ENCODE measurements at places on chromosomes 2 and 18.

GRCh38 chr2:118830118-118830517 is 17.3 kb downstream of the EN1 start:
- DNase-seq = peak; percentile 53

DNA sequence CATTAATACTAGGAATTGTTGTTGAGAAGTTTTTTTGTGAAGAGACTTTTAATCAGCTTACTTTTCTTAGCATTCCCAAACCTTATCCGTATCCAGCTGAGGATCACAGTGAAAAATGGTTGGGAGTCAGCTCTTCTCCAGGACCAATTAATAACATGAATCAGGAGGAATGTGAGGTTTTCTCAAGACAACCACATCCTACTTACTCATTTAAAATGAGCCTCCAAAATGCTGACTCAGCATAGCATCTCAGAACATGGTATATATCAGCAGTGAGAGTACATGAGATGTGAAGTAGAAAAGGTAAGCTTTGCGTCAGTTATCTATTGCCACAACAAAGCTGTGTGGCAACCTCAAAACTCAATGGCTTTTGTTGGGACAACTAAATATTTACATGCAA is 140.3 kb downstream of the NRP2 start:
- no peak for DNase-seq

DNA sequence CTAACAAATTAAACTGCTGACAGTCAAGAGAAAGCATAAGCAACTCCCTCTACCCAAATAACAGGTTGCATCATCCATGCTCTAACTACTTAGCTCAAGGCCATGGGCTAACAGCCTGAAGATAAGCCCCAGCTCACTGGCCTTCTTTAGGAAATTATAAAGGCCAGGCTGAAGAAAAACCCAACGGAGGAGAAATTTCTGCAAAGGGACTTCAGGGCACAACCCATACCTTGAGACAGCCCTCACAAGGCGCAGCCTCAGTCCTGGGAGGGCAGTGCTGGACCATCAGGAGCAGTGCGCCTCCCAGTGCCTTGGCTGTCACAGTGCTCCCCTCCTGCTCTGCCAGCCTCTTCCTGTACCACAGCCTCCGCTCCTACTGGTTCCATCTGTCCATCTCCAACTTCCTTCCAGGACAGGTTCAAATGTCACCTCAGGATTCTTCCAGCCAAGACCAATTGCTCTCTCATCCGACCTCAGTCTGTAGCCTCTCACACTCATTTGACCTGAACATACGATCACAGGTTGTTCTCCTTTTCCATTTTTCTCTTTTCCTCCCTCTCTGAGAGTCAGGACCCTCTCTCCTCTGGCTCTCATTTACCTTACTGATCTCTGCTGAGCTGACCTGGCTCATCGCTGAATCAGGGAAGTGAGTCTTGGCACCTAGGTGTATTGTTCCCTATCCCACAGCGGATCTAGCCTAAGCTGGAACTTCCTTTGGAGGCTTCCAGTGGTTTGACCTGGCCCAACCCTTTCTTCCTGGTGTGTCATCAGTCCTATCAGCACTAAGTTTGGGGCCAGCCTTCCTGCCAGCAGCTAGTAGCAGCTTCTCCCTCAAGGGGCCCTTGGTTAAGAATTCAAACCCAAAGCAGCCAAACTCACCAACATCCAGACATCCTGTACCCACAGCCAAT is 1.9 kb downstream of the MCFD2 start:
- no peak for DNase-seq

DNA sequence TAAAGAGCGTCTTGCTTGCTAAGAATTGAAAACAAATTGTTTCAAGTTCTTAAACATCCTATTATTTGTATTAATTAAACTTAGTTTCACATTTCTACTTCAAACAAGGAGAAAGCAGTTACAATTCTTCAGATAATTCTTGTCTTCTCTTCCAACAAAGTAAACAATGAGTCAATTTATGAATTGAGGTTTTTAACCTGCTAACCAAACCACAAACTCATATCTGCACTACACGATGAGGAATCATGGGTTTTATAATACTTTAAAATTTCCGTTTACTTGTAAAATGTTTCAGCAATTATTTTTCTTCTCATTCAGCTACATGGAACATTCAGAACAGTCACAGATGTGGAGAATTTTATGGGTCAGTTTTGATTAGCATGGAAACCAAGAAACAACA is 114.2 kb downstream of the SPIRE1 start:
- no peak for DNase-seq

DNA sequence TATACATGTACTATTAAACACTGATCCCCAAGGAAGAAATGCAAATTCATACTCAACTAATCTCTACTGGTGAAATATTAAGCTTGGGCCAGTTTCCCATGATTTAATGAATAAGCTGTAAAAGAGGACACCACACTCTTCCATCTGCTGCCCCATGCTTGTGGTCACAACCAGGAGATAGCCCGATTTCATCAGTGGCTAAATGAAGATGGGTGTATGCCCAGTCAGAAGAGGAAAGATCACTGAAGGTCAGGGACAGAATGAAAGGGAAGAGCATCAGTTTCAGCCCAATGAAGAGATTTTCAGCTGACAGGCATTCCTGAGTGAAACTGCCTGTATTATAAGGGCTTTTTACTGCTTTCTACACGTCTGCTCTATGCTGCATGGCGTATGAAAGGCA is 103.5 kb downstream of the KCNS3 start:
- DNase-seq = no peak

DNA sequence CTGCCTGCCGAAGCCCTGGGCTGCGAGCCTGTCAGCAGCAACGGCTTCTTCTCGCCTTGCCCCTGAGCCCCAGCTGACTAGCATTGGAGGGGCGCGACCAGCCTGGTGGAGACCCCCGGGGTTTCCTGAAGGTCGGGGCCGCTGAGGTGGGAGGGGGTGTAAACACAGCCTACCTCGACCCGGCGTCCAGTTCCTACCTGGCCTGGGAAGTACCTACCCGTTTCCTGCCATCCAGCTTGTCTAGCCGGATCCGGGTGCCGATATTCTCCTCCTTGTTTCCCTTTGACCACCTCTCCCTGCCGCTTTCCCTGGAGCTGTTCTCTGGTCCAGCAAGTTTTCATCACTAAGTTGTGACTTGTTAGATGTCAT is 511 bp downstream of the MOB4 start:
- DNase-seq = no peak

GRCh38 chr2:71776227-71776626 is 322.9 kb downstream of the DYSF start:
- DNase-seq = no peak

DNA sequence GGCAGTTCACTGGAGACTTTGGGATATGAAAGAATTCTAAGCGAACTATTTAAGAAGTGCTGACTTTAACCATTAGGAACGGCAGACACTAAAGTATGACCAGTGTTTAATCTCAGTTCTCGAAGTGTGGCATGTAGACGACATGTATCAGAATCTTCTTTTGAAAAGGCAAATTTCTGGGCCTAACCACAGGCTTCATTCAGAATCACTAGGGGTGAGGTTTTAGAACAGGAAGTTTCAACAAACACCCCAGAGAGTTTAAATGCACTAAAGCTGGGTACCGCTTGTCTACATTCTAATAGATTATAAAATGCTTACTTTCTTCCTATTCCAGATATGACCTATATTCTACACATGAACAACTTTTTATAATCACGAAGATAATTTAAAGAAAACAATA is 180.3 kb downstream of the ANKRD44 start:
- no peak for DNase-seq

- no peak for DNase-seq
These were observed 37.4 kb downstream of the PNO1 start for GRCh38 chr2:68195096-68195495.

DNA sequence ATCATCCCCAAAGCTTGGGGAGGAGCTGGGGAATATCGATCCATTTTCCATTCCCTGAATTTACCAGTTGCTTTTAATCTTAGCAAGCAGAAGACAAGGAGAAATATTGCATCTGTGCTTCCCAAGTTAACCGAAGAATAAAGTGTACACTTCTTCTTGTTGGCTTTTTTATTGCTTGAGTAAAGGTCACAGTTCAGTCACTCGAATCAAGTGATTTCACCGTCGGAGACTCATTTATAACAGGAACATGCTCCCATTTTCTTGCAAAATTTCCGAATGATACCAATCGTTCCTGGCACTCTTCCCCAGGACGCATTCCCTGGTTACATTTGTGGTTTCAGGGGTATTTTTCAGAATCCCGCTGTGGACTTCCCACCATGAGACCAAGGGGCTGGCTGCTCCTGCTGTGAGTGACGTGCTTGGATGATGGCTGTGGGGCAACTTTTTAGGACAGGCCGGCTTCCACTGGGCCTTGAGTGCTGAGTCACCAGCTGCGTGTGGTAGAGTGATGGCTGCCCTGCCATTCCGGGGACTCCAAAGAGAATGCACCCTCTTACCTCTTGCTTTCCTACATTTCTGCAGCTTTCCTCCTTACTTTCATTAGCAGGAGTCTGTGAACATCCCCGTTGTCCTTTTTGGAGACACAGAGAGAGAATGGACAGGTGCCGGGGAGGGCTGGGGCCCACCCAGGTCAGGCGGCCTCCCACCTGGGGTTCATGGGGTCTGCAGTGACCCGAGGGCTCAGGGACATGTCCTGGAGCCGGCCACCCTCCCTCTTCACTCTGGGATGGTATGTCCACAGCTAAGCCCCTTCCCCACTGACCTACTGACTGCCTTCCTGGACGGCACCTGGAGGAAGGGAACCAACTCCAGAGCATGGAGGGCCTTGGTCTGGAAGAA is 60.7 kb upstream of the HDAC4 start:
- no peak for DNase-seq

- no peak for DNase-seq
These were observed 239.1 kb downstream of the TGIF1 start for GRCh38 chr18:3689091-3689490.

- no peak for DNase-seq
These were observed 78.3 kb downstream of the PDCL3 start for GRCh38 chr2:100641125-100641435.

DNA sequence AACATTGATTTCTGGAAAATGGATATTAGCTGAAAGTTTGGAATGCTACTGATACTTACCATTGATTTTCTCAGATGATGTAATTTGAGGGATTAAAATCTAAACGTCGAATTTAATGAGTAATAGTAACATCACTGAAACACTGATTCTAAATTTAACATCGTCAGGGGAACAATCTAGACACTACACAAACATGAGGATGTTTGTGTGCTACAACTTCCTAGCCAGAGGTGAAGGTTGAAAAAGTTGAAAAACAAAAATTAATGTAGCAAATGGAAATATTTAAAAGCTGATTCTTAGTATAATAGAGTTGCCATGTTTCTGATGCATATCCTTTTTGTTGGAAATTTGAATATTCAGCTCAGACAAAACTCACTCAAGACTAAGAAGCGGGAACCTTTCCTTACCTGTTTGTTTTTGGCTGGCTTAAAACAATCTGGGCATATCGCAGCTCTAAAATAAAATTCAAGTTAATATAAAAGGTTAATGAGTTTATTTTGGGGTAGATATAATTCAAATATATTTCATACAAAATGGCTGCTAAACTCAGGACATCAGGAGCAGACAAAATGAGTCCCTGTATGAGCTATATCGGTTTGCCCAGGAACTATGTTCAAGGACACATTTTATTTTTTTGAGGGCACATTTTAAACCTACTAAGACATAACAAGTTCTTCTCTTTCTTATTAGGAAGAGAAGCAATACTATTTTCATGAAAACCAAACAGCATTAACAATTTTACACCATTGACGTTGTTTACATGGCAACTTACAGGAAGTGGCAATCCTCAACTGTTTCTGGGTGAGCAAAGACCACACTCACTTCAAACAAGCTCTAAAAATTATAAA is 52.6 kb upstream of the PEX13 start:
- DNase-seq = no peak

DNA sequence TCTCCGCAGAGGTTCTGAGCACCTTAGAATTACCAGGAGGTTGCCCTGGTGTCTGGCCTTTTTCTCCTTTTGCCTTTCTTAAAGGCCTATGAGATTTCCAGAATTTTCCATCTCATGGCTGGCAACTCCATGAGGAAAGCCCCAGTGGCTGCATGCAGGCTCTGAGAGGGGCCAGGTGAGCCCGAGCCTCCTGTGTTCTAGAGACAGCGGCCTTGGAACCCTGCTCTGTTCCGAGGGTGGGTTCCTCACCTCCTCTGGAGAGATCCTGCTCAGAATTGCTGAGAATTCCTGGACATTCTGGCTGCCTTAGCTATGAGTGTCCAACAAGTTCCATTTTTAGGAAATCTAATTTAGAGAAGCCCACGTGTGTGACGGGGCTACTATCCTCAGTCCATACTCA is 35.7 kb upstream of the HPCAL1 start:
- DNase-seq = no peak

DNA sequence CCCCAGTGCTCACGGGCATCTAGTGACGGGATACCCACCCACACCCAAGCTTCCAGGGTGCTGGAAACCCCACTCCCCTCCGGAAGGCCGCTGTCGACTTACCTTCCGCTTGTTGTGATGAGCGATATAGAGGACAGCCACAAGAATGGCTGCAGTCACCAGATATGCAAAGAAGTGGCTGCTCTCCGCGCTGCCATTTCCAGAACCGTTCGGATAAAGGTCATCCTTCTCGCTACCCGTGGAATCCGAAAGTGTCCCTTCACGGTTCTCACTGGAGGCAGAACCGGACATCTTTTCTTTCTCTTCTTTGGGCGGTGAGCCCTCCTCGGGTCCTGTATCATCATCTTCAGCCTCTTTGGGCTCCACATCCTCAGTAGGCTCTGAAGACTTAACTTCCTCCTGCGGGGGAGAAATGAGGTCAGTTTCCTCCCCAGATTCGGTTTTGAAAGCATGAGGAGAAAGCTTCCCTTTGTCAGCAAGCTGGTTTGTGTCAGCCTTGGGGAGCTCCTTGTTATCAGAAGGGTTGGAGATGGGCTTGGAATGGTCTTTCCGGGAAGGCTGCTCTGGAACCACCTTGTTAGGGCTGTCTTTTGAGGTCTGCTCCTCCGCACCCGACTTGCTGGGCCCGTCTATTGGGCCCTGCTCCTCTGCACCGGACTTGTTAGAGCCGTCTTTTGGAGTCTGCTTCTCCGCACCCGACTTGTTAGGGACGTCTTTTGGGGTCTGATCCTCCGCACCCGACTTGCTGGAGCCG is 1.2 kb downstream of the TGOLN2 start:
- no peak for DNase-seq

- DNase-seq = no peak
These were observed 481.0 kb upstream of the MYT1L start for GRCh38 chr2:2812117-2812516.

GRCh38 chr2:214126135-214126534 is 284.7 kb upstream of the VWC2L start:
- DNase-seq = peak; percentile 7

- DNase-seq = peak; percentile 23
These were observed 7.8 kb upstream of the TRABD2A start for GRCh38 chr2:84888401-84889276.

- peak; percentile 73 for DNase-seq
These were observed 48.6 kb downstream of the DDX1 start for GRCh38 chr2:15640261-15640711.

DNA sequence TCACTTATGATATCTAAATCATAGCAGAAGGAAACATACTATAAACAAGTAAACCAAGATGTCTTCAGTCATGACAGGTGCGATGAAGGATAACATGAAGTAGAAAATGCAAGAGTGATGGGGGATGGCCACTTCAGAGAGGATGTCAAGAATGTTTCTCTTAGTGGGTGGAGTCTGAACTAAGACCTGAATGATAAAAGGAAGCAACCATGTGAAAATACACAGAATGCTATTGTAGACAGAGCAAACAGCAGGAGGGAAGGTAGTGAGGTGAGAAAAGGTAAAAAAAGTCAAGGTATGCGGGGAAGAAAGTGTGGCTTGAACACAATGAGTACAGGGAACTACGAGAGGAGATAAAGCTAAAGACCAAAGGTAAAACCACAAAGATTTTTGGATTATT is 341.6 kb downstream of the FBXO15 start:
- no peak for DNase-seq

- no peak for DNase-seq
These were observed 273.7 kb downstream of the SLC4A3 start for GRCh38 chr2:219901155-219901554.
